Naive thymus-derived CD4-positive, alpha-beta T cell (primary cell): ENCODE measurements at places on chromosomes 12 and 14. TPM values are rescaled to one million over a fixed set of nuclear protein-coding genes. Genes with fewer than 3 reads are reported as not detected.

- no peak for DNase-seq
Measured at GRCh38 chr14:96202441-96203094, 2.1 kb upstream of the BDKRB2 start.

- no peak for DNase-seq
Measured at GRCh38 chr14:77950371-77951063, 150.6 kb downstream of the ADCK1 start.

DNA sequence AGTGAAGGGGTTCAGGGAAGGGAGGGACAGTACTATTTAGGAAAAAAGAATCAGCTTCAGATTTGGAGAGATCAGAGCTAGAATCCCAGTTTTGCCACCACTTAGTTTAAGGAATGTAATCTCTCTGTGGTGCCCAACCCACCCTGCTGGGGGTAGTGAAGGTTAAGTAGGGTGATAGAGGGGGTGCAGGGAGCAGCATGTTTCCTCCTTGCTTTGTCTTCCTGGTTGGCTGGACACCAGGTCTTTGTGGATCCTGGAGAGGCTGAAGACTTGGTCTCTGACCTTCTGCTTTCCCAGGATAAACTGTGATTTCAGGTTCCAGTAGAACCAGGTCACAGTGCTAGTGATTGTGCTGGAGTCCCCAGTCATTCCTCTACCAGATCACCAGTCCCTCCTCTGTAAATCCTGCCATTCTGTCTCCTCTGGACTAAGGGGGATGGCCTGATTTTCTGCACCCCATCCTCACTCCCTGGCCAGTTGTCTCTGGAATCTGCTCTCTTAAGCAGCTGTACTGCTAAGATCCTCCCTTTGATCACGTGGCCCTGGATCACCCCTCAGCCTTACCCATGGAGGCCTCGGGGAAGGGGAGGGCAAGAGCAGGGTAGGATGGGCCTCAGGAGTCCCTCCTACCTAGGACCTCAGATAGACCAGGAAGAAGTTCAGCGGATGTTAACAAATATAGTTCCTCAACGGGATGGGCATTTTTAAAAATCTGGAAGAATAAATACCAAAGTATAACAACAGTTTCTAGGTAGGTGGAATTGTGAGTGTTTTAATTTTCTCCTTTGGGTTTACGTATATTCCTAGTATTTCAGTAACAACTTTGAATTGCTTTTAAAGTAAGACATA lies 3.1 kb downstream of the MAP3K12 start:
- no peak for DNase-seq

DNA sequence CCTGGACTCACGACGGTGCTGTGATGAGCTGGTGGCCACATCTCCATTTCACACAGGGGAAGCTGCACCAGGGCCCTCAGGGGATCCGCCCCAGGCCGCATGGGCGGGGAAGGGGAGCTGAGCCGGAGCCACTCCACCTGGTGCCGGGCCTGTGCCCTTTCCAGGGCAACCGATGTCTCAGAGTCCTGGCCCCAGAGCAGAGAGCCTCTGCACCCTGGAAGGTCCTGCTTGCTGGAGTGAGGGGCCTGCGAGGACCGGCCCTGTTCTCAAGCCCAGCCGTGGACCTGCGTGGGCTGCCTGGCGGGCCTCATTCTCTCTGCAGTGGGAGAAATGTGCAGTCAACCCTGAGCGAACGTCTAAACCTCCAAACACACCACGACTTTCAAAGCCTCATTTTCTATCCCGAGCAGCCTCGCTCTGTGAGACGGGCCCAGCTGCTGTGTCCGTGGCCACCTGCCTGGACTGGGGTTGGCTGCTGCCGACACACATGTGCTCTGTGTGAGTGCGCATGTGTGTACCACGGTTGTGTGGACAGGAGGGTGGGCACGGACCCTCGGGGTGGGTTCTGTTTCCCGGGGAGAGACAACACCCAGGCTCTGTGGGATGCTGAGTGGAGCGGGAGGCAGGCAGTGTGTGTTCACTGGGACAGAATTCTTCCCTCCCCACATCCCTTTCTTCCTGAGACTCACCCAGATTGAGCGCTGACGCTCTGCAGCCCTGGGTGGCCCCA lies 163.5 kb downstream of the KIF26A start:
- no peak for DNase-seq

DNA sequence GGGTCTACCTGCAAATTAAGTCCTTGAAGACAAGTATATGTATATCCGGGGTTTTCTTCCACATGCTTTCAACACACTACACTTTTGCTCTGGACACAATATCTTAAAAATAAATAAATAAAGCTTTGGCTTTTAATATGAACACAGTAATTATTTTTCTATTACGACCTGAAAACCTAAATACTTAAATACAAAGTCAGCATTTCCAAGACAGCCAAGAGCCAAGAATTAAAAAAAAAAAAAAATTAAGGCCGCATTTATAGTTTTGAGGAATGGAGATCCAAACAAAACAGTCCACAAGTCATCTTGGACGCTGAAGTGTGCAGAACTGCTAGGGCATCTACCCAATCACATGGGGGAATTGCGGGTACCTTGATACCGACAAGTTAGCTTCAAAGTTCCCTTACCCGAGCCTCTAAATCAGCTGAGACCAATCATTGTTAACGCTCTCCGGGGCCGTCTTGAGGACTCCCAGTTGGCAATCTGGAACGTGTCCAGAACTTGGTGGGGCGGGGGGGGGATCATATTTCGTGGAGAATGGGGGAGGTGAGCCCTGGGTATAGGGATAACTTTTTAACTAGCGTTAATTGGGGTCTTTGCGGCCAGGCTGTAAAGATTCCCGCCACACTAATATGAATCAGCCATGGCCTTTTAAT lies 731 bp upstream of the PCNX4 start:
- peak; percentile 31 for DNase-seq

The ZDHHC22 gene
- not detected in 2 replicates for total RNA-seq

The KRT3 gene
- total RNA-seq, result not detected

The SMIM41 gene
- 0.24 TPM for total RNA-seq
